SHP77 (cell line): ENCODE measurements at places on chromosomes 2 and 18.

DNA sequence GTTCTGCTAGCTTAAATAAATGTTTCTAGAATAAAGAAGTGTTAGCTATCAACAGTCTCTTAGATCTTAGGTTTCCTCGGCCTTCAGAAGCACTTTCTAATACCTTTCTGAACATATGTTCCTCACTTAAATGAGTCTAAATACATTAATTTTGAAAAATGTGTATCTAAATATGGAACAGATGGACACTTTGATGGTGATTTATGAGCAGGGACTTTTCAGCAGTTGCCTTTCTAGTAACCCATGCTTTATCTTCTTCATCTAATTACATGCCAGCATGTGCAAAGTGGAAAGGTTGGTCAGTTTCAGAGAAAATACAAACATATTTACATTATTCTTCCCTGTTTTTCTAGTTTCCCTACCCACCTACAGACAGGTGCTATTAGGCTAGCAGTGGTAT, 797.0 kb upstream of the CHAC2 start:
- no peak for DNase-seq

DNA sequence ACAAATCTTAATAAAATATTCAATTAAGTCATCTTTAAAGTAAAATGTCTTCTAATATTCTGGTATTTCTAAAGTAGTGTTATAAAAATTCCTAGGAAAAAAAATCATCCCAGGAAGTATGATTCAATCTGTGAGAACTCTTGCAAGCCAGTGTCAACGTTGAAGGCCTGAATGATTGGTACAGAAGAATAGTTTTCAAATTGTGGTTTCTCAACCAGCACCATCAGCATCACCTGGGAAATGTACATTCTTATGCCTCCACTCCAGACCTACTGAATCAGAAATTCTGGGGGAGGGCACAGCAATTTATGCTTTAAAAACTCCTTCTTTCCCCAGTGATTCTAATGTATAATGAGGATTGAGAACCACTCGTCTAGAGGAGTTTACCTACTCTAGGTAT, 62.3 kb upstream of the C2orf15 start:
- DNase-seq: no peak

DNA sequence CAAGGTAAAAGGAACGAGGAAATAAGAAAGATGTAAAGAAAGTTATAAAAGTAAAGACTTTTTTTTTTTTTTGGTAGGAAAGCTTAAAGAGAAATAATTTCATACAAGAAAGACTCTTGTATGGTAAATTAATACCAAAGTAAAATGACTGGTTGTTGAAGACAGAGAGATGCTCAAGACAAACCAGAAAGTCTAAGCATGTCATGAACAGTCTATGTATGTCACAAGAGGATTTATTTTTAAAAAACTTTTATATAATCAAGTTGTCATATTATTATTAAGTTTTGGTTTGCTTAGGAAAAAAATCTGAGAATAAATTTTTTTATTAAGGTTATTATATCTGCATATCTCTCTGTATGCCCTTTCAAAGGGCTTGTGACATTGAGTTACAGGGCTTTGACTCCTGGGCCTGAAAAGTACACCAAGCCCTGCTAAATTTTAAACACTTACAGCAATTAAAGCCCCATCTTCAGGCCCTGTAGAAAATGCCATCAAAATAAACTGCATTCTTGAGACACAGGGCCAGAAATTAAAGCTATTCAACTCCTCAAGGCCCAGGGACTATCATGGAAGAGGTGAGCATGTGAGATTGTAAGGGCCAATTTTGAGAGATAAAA, 10.9 kb upstream of the SGPP2 start:
- DNase-seq: no peak

DNA sequence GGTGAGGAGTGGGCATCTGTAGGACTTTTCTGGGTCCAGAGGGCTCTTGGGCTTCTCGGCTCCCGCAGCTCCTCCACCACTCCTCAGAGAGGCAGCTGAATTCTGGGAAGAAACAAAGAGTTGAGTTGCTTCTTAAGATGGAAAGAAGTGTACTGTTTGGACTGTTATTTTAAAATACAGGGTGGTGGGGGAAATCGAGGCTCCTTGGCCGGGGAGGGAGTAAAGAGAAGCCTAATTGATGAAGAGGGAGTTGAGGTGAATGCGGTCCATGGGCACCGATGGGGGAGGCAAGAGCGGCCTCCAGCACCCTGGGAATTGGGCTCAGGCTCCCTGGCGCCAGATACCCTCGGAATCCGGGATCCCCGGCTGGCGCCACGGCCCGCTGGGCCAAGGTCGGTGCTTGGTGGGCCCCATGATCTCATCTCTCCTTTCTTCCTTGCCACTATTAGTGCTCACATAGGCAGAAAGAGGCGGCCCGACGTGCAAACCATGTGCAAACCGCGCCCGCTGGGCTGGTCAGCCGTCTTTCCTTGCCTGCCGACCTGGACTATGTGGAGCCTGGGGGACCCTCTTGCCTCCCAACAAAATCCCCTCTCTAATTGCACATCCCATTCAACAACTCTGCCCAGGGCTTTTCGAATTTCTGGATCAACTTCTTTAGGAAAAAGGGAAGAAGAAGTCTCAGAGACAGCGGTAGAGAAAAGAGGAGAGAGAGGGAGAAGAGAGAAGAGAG, 604 bp upstream of the SIX3 start:
- no peak for DNase-seq

- no peak for DNase-seq
These were observed 441.5 kb upstream of the POU3F3 start for GRCh38 chr2:104412384-104412783.

GRCh38 chr18:45197526-45197970, 417.7 kb upstream of the SLC14A2 start:
- no peak for DNase-seq

DNA sequence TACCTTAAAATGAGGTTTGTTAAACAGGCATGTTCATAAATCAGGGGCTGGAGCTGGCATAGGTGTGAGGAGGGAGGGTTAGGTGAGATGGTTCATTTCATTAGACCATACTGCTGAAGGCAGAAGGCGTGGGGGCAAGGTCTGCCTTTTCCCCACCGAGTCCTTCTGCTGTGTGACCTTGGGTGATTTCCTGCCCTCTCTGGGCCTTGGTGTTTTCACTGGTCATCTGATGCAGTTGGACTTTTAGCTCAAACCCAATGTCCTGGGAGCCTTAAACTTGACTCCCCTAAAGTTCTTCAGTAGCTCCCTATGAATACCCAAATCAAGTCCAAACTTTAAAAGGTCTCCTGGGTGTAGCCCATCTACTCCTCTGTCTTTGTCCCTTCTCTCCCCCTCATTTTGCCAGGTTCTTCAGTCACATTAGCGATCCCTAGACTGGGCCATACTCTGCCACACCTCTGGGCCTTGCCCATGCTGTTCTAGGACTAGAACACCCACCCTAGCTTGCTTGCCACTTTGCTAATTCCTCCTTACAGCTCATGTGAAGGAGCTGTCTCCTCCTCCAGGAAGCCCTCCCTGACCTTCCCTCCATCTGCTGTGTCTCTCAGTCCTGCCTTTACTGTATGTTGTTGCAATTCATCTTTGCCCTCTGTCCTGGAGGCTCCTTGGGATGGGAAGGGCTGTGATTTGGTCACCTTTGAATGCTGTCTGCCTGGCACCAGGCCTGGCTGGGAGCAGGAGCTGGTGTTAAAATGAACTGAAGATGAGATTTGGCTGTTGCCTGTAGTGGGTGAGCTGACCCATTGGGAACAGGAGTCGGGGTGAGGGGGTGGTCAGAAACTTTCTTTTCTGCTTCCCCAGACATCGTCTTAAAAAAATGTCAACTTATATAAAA, 85.4 kb upstream of the HS6ST1 start:
- no peak for DNase-seq

DNA sequence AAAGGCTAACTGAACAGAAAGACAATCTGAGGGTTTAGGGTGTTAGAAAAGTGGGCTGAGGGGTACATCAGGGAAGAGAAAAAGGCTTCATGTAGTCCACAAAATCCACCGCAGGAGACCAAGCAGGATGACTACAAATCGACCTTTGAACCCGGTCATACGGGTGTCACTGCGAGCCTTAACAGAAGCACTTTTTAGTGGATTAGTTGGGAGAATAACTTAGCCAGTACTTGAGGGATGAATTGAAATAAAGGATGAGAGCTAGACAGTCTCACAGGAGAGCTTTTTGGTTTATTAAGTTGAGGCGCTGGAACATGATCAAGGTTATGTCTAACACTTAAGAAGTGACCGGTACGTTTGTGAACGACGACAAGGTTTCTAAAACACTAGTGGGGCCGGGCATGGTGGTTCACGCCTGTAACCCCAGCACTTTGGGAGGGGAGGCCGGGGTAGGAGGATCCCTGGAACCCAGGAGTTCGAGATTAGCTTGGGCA, 217.7 kb downstream of the MCFD2 start:
- DNase-seq: no peak

GRCh38 chr18:13835202-13835601, 11.3 kb downstream of the MC5R start:
- no peak for DNase-seq

GRCh38 chr2:207041786-207042554, 102.7 kb downstream of the CPO start:
- DNase-seq: no peak

- DNase-seq: no peak
These were observed 162.0 kb upstream of the SOX11 start for GRCh38 chr2:5530011-5530696.
